Tongue (tissue), 3 donors: ENCODE measurements at places on chromosomes 6 and 20. TPM values are rescaled to one million over a fixed set of nuclear protein-coding genes. Genes with fewer than 3 reads are reported as not detected.

- DNase-seq, result no peak
These were observed 4.3 kb upstream of the MAP3K4 start for GRCh38 chr6:160987265-160987664.

DNA sequence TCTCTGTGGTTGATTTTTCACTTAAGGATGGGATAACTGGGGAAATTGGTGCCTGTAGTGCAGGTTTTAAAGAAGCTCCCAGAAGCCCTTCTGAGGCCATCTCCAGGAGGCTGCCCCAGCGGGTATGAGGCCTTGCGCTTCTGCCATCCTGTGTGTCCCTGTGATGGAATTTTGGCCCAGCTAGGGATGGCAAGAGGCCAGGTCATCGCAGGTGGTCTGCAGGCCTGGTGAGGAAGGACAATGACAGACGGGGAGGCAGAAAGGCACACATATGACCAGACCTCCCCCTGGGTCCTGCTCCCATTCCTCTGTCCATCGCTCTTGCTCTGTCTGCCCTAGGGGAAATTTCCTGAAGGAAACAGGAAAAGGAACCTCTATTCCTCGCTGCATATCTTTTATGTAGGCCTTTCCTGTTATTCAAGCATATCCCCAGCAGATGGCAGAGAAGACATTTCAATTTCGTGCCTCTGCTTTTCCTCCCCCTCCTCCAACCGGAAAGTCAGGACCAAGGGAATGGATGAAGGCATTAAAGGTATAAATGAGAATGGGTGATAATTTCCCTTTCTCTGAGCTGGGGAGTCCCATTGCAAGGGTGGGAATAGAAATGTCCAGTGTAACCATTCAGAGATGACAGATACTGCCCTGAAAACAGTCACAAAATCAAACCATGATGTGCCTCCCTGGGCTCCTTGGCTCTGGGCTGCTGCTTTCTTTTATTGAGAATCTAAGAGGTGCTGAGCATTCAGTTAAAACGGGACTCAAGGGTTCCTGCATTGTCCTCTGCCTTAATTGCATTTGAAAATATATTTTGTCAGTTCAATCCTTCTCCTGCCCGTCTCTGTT, 17.6 kb upstream of the HLA-F start:
- DNase-seq, result peak; percentile 65

DNA sequence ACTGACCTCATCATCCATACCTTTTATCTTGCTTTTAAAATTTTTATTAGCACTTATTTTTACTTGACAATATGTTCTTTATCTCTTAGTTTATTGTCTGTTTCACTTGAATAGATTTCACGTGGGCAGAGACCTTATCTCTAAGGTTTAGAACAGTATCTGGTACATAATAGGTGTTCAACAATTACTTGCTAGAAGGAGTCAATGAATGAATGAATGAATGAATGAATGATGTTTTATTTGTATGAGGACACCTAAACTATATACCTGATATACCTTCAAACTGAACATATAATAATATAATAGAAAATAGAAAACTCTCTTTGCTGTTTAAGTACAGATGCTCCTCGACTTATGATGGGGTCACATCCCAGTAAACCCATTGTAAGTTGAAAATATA, 412.6 kb downstream of the CDKAL1 start:
- DNase-seq, result no peak

Gene SLC22A1
- not detected for total RNA-seq

Gene TTLL9
- total RNA-seq, result 1.0 TPM

DNA sequence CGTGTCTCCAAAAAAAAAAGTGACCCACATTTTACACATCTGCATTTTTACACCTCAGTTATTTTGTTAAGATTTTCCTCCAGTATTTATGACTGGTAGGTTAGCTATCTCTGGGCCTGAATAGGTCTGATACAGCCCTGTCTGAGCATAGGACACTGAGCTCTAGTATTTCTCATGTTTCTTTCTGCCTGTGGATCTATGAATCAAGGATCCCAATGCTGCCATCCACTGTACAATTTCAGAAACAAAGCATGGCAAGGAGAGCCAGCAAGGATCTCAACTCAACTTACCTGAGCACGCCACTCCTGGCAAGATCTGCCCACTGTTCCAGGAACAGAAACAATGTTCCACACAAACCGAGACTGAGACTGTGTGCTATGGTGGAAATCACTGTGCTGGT, 36.4 kb upstream of the ENPP5 start:
- DNase-seq, result no peak

Gene TPBG
- 16.6 TPM for total RNA-seq

Gene PPT2
- 37.6 TPM for total RNA-seq

Gene CST2
- total RNA-seq, result not detected

DNA sequence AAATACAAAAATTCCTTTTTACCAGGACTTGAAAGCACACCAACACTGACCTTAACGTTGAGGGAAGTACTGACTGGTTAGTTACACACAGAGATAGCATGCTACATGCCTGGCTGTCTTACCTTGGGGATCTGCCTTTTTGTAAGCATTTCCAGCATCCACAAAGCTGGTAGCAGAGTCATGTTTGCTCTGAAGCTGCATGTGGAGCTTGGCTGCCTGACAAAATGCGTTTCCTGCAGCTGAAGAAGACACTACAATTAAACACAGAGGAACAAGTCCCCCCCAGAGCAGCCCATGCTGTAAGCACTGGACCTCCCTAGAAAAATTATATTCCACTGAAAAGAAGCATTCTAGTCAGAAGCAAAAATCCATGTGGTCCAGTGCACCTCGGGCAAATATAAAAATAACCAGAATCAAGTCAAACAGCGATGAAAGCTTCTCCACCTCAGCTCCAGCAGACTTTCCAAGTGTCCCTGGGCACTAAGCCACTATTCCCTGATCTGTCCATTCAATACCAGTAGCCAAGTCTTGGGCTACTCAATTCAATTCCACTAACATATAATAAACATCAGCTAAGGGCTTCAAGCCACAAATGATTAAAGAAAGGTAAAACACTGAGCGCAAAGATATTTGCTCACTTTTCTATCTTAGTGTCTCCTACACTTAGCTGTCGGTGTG, 24.2 kb downstream of the NAPB start:
- DNase-seq, result no peak

DNA sequence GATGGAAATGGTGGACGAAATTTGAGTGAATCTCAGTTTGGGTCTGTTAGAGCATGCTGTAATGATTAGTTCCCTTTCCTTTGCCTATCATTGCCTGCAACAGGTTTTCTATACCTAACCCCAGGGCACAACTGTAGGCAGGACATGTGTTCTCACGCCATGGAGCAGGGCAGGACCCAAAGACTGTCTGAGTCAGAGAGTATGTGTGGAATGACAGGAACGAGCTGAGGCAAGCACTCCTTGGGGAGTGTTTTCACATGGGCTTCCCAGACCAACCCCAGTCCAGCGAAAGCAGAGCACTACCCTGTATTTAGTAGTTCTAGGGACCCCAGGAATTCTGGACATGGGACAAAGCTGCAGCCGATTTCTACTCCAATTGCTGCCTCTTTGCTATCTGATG, 234.2 kb downstream of the HACE1 start:
- no peak for DNase-seq

DNA sequence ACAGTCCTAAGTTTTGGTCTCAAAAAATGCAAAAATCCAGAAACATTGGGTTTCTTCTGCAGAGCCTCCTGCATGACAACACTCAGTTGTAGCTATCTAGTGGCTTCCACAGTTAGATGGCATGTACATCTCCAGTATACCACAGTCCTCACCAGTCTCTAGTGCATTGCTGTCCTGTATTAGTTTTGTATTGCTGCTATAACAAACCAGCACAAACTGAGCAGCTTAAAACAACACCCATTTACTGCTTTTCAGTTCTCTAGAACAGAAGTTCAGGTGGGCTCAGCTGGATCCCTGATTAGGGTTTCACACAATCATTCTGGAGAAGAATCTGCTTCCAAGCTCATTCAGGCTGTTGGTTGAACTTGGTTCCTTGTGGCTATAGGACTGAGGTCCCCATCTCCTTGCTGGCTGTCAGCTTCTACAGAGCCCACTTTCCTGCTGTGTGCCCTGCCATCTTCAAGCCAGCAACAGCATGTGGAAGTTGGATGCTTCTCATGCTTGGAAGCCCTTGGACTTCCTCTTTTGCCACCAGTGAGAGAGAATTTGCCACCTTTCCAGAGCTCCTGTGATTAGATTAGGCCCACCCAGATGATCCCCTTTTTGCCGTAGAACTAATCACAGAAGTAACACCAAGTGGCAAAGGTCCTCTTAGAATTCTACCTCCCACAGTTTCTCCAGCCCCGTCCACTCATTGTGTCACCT, 48.9 kb upstream of the TBC1D7 start:
- no peak for DNase-seq

- no peak for DNase-seq
These were observed 7.0 kb downstream of the PNPLA1 start for GRCh38 chr6:36276581-36277536.

DNA sequence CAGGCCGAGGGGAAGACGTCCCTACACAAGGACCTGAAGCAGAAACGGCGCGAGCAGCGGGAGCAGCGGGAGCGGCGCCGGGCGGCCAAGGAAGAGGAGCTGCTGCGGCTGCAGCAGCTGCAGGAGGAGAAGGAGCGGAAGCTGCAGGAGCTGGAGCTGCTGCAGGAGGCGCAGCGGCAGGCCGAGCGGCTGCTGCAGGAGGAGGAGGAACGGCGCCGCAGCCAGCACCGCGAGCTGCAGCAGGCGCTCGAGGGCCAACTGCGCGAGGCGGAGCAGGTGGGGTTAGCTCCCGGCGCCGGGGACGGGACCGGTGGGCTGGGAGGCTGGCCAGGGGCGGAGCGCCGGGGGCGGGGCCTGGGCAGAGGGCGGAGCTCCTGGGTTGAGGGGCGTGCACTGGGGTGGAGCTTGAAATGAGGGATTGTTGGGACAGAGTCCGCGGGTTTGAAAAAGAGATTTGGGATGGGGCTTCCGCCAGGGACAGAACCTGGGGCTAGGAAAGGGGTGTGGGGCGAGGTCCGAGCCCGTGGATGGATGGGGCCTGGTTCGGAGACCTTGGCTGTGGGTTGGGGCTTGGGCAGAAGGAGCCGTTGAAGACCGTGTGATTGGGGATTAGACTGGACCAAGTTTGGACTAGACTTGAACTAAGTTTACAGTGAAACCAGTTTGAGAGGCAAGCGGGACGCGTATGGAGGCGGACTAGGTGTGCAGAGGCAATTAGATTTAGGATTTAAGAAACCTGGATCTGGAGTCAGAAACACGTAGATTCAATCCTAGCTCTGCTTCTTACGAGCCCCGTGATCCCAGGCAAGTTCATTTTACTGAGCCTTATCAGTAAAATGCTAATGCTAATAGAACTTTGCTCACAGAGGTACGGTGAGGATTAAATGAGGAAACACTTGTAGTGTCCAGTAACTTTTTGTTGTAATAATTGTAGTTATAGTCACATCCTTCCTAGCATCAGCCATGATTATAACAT, 20.9 kb downstream of the DEF6 start:
- peak; percentile 93 for DNase-seq

DNA sequence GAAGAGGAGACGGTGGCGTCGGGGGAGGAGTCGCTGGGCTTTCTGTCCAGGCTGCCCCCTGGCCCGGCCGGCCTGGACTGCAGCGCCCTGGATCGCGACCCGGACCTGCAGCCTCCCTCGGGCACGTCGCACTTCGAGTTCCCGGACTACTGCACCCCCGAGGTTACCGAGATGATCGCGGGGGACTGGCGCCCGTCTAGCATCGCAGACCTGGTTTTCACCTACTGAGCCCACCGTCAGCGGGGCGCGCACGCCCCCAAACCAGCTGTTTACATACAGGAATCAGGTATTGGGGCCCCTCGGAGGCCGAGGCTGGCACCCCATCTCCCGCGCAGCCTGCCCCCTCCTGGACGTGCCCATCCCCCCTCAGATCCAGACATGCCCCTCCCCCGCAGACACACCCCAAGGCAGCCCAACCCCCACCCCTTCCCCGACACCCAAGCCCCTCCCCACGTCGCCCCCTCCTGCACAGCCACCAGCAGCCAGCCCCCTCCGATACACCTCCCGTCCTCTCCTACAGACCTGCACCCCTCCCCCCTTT, 1.4 kb downstream of the SOX12 start:
- DNase-seq, result no peak

DNA sequence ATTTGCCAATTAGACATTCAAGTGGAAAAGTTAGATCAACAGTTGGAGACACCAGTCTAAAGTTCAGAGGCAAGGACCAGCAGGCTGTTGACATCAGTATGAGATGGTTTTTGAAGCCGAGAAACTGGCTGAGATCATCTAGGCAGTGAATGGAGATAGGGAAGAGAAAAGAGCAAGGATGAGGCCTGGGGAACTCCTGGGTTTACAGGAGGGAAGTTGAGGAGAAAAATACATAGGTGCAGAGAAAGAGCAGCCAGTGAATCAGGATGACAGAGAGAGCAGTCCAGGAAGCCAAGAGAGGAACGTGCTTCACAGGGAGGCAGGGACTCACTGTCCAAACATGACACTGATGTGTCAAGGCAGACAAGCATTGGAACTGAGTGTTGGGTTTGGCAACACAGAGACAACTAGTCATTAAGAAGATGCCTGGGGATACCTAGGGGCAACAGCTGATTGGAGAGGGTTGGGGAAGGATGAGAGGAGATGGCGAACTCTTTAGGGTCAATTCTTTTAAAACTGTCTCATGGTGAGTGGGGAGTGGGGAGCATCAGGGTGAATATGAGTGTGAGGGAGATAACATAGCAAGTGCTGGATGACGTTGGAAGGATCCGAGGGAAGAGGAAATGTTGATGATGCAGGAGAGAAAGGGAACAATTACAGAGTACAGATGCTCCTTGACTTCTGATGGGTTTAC, 13.2 kb upstream of the SALL4 start:
- no peak for DNase-seq

Gene RSPH4A
- total RNA-seq, result 0.62 TPM

Gene SOBP
- 19.2 TPM for total RNA-seq

DNA sequence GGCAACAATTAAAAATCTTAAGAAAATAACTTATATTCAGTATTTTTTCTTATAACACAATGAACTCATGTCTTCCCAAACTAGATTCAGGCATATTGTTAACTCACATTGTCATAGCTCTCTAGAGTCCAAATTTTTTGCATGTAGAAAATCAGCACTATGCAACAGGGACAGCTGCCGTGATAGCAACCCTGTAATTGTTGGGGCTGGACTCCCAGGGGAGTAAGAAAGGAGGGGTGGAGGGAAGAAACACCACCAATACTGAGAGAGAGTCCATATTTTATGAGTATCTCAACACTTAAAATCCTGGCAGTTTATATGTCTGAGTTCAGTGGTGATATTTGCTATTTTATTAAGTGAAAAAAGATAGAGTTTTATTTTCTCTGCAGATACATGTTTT, 89.6 kb upstream of the HS3ST5 start:
- peak; percentile 34 for DNase-seq

Gene PLG
- total RNA-seq, result not detected

DNA sequence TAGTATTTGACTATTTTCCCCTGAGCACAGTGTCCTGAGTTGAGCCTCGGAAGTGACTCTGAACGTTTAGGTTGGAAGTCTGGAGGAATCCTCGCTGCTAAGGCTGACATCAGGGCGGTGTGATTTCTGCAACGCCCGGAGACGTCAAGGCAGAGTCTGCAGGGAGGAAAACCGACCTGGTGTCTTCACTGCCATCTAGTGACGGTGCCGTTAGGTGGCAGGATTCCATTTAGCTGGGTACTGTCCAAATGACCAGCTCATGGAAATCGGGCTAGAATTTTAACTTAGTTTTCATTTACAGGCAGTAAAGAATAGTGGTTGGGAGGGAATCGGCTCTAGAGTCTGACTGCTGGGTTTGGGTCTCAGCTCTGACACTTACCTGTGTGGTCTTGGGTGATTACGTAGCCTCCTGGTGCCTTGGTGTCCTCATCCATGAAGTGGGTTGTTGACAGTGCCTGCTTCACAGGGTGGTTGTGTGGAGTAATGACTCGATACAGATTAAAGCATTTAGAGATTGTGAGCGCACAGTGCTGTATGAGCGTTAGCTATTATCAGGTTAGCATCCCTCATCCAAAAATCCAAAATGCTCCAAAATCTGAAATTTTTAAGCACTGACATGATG, 35.0 kb downstream of the FOXF2 start:
- peak; percentile 63 for DNase-seq
